ENCODE measurements at places on chromosomes 5 and 9. TPM values are rescaled to one million over a fixed set of nuclear protein-coding genes. Genes with fewer than 3 reads are reported as not detected.

The IFNA13 gene
- not detected for total RNA-seq

The JAKMIP2 gene
- not detected for total RNA-seq

The KLHL9 gene
- total RNA-seq, result 46.5 TPM

The WDR31 gene
- 0.53 TPM for total RNA-seq

The SLC22A4 gene
- total RNA-seq, result 3.9 TPM

The RNF180 gene
- 10.6 TPM for total RNA-seq

The KLHL3 gene
- total RNA-seq, result 29.7 TPM

The DAPK1 gene
- total RNA-seq, result 63.7 TPM

The FBXO10 gene
- total RNA-seq, result 9.5 TPM

The PRRX2 gene
- total RNA-seq, result not detected

The ADAMTS16 gene
- total RNA-seq, result not detected

The GABBR2 gene
- 39.2 TPM for total RNA-seq

The HAVCR2 gene
- 0.07 TPM for total RNA-seq

The GMCL2 gene
- not detected for total RNA-seq

The KCNN2 gene
- total RNA-seq, result 0.36 TPM

The PCDHA9 gene
- total RNA-seq, result 0.07 TPM

The SOWAHA gene
- total RNA-seq, result not detected

The FOXD4L3 gene
- 0.27 TPM for total RNA-seq

The SVEP1 gene
- 0.14 TPM for total RNA-seq

The HMGCR gene
- total RNA-seq, result 144 TPM

The FCHSD1 gene
- 26.2 TPM for total RNA-seq

The ACOT12 gene
- total RNA-seq, result not detected

The IL9 gene
- total RNA-seq, result not detected

The FBN2 gene
- total RNA-seq, result 208 TPM

The PCDHB12 gene
- total RNA-seq, result 0.07 TPM

The NKD2 gene
- not detected for total RNA-seq

The ENTPD2 gene
- not detected for total RNA-seq

The SLC4A9 gene
- total RNA-seq, result not detected

The PRELID2 gene
- total RNA-seq, result 29.3 TPM

The ZFP2 gene
- 0.22 TPM for total RNA-seq
